ENCODE measurements at places on chromosomes 3 and 15.

DNA sequence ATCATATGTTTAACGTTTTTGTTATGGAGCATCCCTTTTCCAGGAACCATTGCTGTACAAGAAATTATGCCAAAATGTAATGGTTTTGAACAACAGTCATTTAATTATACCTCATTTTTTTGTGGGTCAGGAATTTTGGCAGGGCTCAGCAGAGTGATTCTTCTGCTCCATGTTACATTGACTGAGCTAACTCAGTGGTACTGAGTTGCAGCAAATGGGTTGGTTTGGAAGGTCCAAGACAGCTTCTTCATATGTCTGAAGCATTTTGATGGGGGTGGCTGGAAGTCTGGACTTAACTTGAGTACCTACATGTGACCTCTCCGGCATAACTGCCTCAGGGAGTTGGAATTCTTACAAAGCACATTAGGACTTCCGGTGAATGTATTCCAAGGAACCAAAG is 26.0 kb upstream of the CMC1 start:
- DNase-seq, result no peak

DNA sequence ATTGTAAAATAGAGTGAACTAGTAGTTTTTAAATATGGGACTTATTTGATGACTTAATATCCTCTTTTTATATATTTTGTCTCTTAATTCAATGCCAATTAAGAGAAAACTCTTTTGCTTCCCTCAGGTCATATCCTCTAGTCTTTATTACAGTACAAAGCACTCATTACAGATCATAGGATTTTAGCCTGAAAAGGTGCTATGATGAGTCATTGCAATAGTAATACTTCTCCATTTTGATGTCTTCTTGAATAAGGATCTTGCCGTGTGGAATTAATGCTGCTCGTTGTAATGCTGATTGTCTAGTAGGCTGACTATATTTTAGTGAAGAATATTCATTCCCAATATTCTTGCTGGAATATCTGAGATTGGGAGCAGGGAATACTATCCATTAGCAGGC is 612.2 kb upstream of the GOLIM4 start:
- DNase-seq, result no peak

GRCh38 chr3:126781889-126782491 is 78.0 kb downstream of the CHCHD6 start:
- DNase-seq, result no peak

DNA sequence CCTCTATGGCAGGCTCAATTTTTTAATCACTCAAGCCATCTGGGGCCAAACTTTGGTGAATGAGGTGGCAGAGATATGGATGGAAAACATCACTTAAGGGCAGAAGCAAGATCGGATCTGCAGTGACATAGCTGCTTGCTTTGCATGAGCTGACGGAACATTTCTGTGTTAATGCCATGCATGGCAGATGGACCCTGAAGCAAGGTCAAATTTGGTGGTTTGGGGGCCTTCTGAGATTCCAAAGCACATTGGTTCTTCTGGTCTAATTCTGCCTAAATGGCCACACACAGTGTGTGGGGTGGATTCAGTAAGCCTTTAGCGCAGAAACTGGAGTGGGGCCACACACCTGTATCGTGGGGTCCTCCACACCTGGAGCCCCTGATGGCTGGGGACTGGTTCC is 38.3 kb upstream of the BCL2L10 start:
- no peak for DNase-seq

GRCh38 chr15:82942691-82943090 is 9.8 kb downstream of the HOMER2 start:
- no peak for DNase-seq

- DNase-seq, result no peak
Observed at GRCh38 chr3:17039594-17039993, 154.8 kb downstream of the PLCL2 start.

GRCh38 chr3:101248736-101249135 is 71.6 kb downstream of the IMPG2 start:
- no peak for DNase-seq

GRCh38 chr15:69045802-69046201 is 31.3 kb downstream of the NOX5 start:
- DNase-seq, result no peak

DNA sequence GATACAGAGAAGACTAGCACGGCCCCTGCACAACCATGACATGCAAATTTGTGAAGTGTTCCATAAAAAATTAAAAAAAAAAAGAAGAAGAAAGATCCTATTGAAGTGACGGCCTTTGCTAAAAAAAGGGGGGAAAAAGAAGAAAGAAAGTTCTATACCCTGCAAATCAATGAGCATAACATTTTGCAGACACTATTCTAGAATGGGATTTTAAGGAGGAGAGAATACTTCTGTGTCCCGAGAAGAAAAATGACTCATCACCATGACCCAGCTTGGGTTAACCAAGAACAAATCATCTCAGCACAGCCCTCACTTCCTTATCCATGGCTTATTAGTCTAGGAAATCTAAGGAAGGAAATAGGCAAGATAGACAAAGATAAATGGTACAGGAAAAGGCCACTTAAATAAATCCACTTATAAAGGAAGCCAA is 7.4 kb upstream of the SH3BP5 start:
- DNase-seq, result no peak

DNA sequence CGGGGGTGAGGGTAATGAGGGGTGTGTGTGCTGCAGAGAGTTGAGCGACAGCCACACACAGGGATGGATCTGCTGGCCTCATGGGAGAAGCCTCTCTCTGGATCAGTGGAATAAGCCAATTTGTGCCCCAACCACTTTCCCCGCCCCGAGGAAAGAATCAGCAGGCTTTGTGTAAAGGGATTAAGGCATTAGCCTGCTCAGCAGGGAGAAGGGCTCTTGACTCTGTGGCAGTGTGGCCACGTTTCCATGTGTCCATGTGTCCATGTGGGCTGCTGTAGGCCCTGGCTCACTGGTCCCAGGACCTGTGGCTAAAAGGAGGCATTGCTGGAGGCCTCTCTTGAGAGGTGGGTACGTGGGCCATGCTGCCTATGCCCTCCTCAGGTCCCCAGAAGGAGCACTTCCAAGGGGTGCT is 104.7 kb downstream of the HMG20A start:
- DNase-seq, result no peak

- DNase-seq, result no peak
Observed at GRCh38 chr3:151087648-151088047, 2.2 kb downstream of the MED12L start.

GRCh38 chr3:31688984-31689383 is 156.3 kb downstream of the STT3B start:
- DNase-seq, result no peak

- DNase-seq, result no peak
Observed at GRCh38 chr3:51311055-51311454, 74.0 kb upstream of the MANF start.

DNA sequence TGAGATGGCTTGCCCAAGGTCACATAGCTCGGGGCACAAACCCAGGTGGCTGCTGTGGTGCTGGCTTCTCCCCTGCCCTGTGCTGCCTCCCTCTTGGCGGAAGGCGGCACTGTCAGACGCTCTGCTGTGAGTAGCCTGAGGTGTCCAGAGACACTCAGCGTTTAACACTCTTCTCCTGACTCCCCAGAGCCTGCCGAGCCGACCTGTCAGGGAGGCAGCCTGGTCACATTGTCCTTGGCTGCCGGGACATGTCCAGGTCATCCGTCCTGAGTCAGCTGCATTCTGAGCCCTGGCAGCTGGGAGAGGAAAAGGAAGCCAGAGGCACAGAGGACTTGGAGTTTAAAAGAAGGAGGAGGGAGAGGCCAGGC is 4.7 kb downstream of the LMAN1L start:
- no peak for DNase-seq

GRCh38 chr3:113560831-113561623 is 28.7 kb downstream of the SIDT1 start:
- DNase-seq, result no peak

DNA sequence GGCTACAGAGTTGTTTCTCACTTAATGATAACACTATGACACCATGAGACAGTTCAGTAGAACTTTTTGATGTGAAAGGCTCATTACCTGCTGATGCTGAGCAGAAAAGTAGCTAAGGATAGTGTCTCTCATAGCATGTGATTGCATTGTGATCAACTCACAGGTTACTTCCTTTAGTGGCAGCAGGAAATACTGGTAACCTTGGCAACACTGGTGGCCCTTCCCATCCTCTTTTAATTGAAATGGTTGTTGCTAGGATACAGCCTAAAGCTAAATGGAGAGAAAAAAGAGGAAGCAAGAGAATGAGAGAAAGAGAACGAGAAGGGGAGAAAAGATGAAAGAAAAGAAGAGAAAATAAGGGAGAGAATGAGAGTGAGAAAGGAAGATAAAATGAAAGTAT is 204.7 kb upstream of the GAP43 start:
- DNase-seq, result no peak

DNA sequence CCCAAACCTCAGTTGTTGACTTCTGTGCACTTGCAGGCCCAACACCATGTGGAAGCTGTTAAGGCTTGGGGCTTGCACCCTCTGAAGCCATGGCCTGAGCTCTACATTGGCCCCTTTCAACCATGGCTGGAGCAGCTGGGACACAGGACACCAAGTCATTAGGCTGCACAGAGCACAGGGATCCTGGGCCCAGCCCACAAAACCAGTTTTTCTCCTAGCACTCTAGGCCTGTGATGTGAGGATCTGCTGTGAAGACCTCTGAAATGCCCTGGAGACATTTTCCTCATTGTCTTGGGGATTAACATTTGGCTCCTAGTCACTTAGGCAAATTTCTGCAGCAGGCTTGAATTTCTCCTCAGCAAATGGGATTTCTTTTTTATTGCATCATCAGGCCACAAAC is 1255.7 kb downstream of the ZPLD1 start:
- DNase-seq, result no peak

- no peak for DNase-seq
Observed at GRCh38 chr3:21216598-21216997, 534.4 kb downstream of the ZNF385D start.

GRCh38 chr3:27677565-27677964 is 44.6 kb downstream of the EOMES start:
- no peak for DNase-seq

DNA sequence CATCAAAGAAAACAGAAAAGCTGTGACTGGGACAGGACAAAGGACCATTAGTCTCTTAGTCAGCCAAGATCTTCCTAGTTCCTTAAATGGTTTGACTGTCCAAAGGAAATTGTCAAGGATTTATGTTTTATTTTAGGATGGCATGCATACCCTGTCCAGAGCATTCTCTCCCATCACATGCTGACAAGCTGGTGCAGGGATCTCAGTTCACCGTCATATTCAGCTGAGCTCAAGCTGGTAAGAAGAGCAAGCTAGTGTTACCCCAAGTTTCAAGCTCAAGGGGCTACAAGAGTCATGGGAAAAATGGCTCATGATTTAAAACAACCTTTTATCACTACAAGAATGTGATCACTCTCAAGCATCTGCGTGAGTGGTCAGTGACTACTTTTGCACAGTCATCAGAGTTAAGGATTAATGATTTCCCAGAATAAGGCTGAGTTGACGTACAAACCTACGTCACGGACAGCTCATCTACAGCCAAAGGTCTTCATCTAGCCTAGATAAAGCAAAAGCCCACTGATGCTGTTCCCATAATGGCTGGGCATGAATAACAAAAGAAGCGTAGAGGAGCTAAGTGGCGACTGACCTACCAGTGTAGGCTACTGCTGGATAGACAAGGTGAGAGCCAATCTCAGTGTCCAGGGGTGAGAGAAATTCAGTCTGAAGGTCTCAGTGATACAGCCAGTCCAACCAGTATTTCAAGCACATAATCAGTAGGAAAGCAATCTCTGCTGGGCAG is 157.5 kb downstream of the GABRB3 start:
- DNase-seq, result no peak

- no peak for DNase-seq
Observed at GRCh38 chr3:109257269-109257668, 59.0 kb downstream of the DPPA2 start.

GRCh38 chr15:35129361-35129760 is 44.3 kb upstream of the NANOGP8 start:
- DNase-seq, result no peak

DNA sequence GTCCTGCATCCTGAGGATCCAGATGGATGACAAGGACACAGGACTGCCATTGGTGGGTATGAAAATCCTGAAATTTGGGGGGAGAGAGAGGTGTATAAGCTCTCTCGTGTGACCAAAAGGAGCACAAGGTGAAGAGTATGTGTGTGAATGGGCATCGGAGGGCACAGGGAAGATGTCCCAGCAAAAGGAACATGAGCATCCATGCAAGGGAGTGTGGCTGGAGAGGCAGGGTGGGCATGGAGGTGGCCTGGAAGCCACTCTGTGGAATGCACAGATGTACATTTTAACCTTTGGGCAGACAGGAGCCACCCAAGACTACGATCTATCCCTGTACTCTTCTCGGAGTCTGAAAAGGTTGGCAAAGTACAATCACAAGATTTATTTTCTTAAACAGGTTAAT is 54.5 kb downstream of the CAPN7 start:
- no peak for DNase-seq

- DNase-seq, result no peak
Observed at GRCh38 chr3:106294121-106294520, 425.3 kb upstream of the CBLB start.

GRCh38 chr3:55402886-55403609 is 84.1 kb downstream of the WNT5A start:
- no peak for DNase-seq

DNA sequence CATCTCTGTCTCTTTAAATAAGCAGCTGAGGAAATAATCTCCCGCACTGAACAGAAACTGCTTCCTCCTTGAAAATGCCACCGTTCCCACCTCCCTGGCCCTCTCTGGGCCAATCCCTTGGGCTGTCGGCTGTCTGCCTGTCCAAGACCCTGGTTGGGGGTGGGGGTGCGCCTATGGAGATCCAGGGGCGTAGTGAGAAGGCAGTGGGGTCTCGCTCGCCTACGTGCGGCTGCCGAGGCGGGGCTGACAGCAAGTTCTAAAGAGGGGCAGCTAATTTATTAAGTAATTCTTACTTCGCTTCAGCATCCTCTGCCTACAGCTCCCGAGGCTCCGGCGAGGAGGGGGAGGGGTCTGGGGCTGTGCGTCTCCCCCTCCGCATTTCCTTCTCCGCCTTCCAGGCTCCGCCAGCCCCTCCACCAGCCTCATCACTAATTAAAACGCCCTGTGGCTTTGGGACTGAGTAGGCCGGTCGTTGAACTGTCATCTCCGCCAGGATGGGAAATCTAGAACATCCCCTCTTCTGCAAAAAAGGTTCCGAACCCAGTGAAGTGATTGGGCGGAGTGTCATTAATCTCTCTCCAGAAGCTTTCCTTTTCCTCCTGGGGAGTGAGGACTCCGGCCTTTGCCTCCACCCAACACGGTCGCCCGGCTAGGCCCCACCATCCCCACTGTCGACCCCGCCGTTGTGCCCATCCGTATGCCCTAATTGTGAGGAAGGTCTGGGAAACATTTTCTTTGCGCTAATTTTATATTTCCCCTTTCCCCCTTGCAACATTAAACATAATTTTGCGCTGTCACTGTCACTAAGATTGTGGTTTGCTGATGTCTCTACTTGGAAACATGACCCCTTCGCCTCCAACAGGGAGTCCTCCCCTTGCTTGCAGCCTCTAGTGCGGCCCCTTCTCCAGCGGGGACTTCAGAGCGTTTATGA is 16.9 kb downstream of the NR2F2 start:
- no peak for DNase-seq

DNA sequence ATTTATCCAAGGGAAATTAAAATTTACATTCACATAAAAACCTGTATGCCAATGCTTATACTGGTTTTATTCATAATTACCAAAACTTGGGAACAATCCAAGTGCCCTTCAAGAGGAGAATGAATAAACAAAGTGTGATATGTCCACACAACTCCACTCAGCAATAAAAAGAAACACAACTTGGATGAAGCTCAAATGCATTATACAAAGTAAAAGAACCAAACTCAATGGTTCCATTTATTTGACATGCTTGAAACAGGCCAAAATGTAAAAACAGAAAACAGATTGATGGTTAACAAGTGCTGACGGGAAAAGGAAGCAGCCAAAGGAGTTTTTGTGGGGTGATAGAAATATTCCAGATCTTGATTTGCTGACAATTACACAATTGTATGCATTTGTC is 23.5 kb downstream of the OCA2 start:
- DNase-seq, result no peak
